ENCODE measurements at places on chromosomes 5 and 9. TPM values are rescaled to one million over a fixed set of nuclear protein-coding genes. Genes with fewer than 3 reads are reported as not detected.

The SPTLC1 gene
- 51.2 TPM for total RNA-seq

The BICD2 gene
- 31.1 TPM for total RNA-seq

The GABRA1 gene
- total RNA-seq: not detected

The ARID3C gene
- total RNA-seq: 0.46 TPM

All from activated CD4-positive, alpha-beta T cell treated with anti-CD3 and anti-CD28 coated beads, Interleukin-2, amount 10 ng/mL, durations not matched to agents 7 days and 5 days (primary cell).